ENCODE measurements at places on chromosomes 6 and 20. TPM values are rescaled to one million over a fixed set of nuclear protein-coding genes. Genes with fewer than 3 reads are reported as not detected.

AK9 gene
- 5.6 TPM for total RNA-seq

CAGE1 gene
- not detected for total RNA-seq

MAK gene
- total RNA-seq: not detected

SAYSD1 gene
- 20.3 TPM for total RNA-seq

MICB gene
- 34.4 TPM for total RNA-seq
